ENCODE measurements at places on chromosomes 1 and 21. TPM values are rescaled to one million over a fixed set of nuclear protein-coding genes. Genes with fewer than 3 reads are reported as not detected.

DNA sequence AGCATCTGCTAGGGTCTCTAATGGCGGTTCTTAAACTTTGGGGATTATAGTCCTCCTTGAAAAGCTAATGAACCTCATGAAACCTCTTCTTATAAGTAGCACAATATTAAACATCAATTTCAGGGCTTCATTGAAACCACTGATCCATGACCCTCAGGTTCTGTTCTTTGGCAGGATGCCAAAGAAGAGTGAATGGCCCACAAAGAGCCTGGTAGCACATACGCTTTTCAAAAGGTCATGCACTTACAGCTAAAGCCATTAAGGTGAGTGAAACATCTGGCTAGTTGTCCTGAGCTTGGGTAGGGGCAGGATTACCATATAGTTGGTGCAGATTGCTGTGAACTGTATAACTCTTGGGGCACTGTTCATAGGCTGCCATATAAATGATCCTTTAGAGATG is 42.3 kb downstream of the MDM4 start:
- no peak for DNase-seq

DNA sequence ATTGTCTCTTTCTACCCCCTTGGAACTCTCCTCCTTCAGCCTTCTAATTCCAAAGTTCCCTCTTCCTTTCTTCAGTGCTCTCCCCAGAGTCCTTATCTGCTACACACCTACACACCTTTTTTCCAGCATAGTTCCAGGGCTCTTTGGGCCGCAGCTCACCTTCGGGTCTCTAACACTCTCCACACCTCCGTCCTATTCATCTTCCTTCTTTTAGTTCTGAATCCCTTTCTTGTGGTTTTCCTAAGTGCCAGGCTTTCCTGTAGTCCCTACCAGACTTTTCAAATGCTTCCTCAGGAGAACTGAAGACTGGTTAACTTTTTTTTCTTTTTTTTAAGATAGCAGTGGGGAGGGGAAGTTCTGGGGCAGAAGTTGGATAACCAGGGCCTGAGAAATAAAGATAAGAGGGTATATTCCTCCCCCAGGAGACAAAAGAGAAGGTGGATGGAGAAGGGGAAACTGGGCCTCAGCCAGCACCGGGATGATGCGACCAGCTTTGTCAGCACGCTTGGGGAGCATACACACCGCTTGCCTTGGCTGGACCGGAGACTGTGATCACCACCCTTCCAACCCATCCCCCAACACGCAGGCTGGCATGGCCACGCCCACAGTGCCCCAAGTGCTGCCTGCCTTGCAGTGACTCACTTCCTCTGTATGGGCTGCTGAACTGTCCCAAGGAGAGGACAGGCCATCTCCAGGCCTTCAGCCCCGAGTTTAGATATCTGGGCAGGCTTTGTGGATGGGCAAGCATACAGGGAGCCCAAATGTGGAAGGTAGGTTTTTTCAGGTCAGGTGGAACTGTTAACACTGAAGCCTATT is 2.5 kb upstream of the CERS2 start:
- DNase-seq = peak; percentile 77

Gene RIPPLY3
- 0.14 TPM for total RNA-seq

GRCh38 chr1:89831462-89832120 is 10.8 kb downstream of the LRRC8D start:
- DNase-seq = no peak

Gene DDAH1
- not detected for total RNA-seq

DNA sequence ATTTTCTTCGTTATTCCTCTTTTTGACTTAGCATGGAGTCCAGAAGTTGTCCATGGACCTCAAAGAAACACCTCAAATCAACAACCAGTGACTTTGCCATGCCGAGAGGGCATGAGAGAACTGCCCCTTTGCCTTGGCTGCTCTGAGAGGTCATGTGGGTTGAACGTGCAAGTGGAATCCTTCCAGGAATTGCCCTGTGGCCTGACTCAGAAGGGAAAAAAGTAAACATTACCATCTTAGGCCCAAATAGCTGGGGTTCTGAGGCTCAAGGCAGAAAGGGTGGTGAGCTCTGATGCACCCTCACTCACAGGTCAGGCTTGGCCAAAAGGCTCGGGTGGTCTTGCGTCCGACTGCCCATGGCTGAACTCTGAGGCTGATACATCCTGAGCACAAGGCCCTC is 15.1 kb downstream of the STUM start:
- DNase-seq = no peak

- no peak for DNase-seq
Observed at GRCh38 chr1:60906039-60906438, 176.3 kb upstream of the NFIA start.

Gene BRINP3
- total RNA-seq = not detected

- DNase-seq = no peak
Observed at GRCh38 chr1:216119600-216119999, 303.6 kb downstream of the USH2A start.

Gene TPTE
- total RNA-seq = not detected

Gene LRRC38
- not detected for total RNA-seq

- no peak for DNase-seq
Observed at GRCh38 chr1:150575072-150575489, 4.3 kb downstream of the MCL1 start.

- no peak for DNase-seq
Observed at GRCh38 chr1:54567961-54568360, 19.9 kb downstream of the ACOT11 start.

- no peak for DNase-seq
Observed at GRCh38 chr1:178510155-178510554, 2.8 kb upstream of the TEX35 start.

Gene SLC45A3
- total RNA-seq = not detected

GRCh38 chr1:42403880-42404400 is 23.3 kb downstream of the RIMKLA start:
- DNase-seq = no peak

DNA sequence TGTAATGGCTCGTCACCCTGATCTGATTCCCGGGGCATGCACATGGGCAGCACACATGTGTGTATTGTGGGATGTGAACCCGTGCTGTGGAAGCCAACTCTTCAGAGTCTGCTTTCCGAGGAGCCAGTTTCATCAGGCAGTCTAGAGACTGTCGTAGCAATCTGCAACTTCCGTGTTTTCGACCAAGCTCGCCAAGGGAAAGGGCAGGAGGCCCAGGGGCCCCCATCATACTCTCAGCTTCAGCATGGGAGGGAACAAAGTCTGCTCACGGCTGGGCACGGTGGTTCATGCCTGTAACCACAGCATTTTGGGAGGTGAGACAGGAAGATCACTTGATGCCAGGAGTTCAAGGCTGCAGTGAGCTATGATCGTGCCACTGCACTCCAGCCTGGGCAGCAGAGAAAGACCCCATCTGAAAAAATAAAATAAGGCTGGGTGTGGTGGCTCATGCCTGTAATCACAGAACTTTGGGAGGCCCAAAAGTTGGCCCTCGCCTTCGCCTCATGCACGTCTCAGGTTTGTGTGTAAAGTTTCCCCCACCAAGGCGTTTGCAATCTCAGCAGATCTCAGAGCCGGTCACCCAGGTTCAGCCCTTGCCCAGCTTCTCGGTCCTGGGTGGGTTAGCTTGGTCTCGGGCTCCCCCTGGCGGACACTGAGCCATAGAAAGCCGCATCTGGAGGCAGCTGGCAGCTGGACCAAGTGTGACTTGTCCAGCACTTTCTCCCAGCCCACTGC is 48.5 kb upstream of the SLC25A33 start:
- DNase-seq = peak; percentile 85

Gene ERICH3
- total RNA-seq = 0.05 TPM

DNA sequence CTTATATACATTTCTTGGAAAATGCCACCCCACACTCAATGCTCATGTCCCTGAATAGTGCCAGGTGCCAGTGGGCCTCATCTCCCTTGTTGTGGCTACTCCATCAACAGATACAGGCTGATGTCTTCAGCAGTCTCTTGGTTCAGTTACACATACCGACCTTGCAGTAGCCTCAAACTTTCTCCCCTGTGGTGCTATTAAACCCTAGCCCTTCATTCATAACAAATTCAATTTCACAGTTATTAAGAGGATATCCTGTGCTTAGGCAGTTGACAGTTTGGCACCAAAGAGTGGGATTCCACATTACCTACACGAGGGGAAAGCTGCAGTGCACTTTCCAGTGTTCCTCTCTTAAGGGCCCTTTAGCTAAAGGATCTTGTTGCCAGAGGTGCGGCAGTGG is 35.9 kb upstream of the CAMK1G start:
- DNase-seq = no peak

DNA sequence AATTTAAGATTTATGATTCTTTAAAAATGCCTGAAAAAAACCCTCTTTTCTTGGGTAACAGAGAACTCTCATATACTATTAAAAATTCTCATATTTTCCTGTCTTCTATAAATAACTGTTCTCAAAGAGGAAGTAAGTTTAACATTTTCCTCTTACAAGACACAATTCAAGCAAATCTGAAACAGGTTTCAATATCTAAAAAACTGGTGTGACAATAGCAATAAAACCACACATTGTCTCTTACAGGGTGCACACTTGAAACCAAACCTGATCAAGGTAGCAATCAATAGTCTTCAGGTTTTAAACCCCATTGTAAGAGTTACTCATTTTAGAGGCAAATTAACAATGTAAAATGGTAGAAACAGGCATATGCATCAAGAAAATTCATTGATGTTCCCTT is 28.0 kb downstream of the FUBP1 start:
- DNase-seq = no peak

- DNase-seq = no peak
Observed at GRCh38 chr1:156359973-156360372, 9.0 kb upstream of the RHBG start.

GRCh38 chr21:45828580-45829570 is 152.7 kb upstream of the COL6A1 start:
- DNase-seq = peak; percentile 33

- peak; percentile 71 for DNase-seq
Observed at GRCh38 chr1:9615316-9616063, 26.8 kb downstream of the TMEM201 start.

Gene MXRA8
- total RNA-seq = 0.61 TPM

Gene S100B
- total RNA-seq = 0.77 TPM

DNA sequence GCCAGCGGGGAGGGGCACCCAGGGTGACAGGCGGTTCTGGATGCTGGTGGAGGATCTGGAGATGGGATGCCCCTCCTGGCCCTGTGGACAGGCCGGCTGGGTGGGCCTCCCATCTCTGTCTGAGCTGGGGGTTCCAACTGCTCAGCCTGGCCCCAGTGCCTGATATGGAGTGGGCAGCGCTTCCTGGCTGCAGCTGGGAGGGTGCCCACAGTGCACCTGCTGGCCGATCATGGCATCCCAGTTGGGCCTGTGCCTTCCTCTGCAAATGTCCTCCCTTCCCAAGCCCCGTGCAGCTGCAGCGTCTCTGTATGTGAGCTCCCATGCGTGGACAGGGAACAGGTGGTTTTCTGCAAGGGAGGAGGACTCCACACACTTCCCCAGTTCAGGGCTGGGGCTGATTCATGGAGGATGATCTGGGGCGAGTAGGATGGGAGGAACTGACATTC is 2.1 kb downstream of the PFKL start:
- DNase-seq = no peak

Gene DAB1
- not detected for total RNA-seq

DNA sequence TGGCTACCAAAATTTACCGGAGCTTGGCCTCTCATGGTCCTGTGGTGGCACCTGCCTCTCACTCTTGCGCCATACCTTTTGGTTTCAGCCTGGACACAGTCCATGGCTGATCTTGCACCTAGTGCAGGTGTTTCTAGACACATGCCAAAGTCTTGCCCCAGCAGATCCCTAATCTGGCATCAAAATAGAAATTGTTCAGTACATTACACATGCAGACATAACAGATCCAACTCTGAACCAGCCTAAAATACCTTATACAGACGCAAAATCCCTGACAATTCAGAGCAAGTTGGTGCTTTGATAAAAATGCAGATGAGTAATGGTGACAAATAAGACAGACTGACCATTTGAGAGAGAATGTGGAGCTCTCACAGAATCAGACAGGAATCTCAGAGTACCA is 44.1 kb downstream of the NGF start:
- no peak for DNase-seq

- DNase-seq = no peak
Observed at GRCh38 chr1:35085421-35085820, 6.2 kb downstream of the ZMYM1 start.

DNA sequence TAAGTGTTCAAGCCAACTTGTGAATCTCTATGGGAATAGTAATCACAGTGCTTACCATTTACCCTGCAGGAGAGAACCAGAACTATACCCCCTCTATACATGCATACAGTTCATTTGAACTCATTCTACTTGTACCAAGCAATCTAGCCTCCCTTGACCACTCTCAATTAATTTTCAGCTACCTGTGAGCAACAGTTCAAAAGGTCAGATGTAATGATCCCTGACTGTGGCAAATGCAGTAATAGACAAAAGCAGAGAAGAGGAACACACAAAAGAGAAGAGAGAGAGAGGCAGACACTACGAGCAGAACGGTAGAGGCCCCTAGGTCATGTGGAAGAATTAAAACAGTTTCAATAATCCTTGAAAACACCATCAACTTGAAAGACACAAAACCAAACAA is 52.8 kb downstream of the FMO4 start:
- DNase-seq = no peak
